ENCODE measurements at places on chromosomes 2 and 18. TPM values are rescaled to one million over a fixed set of nuclear protein-coding genes. Genes with fewer than 3 reads are reported as not detected.
A peak's percentile ranks its signal among the peaks of the same experiment; 100 is the strongest.

GRCh38 chr2:225293638-225294037 is 105.9 kb upstream of the NYAP2 start:
- DNase-seq = no peak

The TRIM43 gene
- not detected for total RNA-seq

GRCh38 chr2:73243884-73244570 is 9.9 kb downstream of the CCT7 start:
- DNase-seq = no peak

- no peak for DNase-seq
Measured at GRCh38 chr2:127707890-127708648, 6.8 kb downstream of the SFT2D3 start.

GRCh38 chr2:98772536-98772935 is 41.6 kb upstream of the MGAT4A start:
- DNase-seq = no peak

The AQP12A gene
- not detected for total RNA-seq

DNA sequence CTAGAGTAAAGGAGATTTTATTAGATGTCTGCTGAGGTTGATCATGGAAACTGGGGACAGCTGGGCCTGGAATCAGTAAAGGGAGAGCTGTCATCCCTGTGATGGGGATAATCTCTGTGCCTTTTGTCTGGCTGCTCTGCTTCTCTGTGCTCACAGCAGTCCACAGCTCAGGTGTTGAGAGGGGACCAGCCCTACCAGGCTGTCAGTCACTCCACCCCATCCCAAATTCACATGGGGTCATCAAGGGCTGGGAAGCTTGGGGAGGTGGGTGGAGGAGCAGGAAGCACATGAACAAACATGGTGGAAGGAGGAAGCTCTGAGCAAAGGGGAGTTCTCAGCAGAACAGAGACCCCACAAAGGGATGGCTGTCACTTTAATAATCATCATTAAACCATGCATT is 13.7 kb upstream of the LRRFIP1 start:
- no peak for DNase-seq

GRCh38 chr2:20509301-20509769 is 62.5 kb downstream of the RHOB start:
- peak; percentile 46 for DNase-seq

DNA sequence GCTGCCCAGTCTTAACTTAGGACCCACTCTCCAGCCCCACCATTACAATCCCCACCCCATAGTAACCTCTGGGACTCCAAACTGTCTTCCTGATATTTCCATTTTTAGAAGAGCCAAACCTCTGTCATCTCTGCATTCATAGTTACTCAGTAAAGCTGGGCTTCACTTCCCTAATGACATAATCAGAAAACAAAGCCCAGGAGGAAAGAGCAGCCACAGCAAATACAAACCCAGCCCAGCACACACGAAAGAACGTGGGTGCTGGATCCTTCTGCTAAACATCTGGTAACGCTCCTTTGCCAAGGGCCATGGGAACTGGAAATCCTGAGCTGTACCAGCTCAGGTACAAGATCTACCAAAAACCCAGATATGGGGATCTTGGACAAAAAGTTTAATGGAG is 36.8 kb upstream of the RIOK3 start:
- DNase-seq = no peak

DNA sequence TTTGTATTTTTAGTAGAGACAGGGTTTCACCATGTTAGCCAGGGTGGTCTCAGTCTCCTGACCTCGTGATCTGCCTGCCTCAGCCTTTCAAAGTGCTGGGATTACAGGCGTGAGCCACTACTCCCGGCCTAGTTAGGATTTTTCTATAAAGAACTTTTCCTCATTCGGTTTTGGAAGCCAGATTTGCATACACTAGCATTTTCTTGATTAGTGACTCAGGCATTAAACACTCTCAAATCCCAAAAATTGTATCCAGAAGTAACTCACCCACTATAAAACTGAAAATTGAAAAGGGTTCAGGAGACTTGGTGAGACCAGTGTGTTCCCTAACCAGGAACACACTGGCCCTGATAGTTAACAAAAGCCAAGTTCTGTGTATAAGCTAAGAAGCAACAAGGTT is 25.2 kb downstream of the EIF2AK3 start:
- no peak for DNase-seq

DNA sequence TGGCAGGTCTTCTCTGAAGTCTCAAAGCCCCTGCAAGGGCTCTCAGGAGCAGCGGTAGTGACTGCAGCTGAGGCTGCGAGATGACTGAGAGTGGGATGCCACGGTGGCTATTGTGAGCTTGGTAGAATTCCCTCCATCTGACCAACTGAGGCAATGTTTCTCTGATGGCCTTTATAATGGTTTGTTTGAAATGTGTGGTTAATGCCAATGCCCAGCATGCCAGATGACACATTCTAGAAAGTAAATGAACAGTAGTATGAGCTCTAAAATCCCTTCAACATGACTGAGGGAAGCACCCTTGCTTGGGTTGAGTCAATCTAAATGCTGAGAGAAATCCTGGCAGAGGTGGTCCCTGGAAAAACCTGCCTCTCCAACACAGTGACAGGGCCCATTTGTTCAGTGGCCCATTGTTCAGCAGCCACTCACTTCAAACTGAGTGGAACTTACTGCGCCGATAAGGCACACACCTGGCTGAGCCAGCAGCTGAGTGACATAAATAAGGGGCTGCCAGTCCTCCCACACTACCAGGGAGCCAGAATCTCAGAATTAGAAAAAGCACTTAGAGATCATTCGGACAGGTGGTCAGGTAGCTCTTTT is 31.7 kb downstream of the SULT1C2 start:
- DNase-seq = no peak

- no peak for DNase-seq
Measured at GRCh38 chr2:196336715-196337114, 165.3 kb upstream of the STK17B start.

DNA sequence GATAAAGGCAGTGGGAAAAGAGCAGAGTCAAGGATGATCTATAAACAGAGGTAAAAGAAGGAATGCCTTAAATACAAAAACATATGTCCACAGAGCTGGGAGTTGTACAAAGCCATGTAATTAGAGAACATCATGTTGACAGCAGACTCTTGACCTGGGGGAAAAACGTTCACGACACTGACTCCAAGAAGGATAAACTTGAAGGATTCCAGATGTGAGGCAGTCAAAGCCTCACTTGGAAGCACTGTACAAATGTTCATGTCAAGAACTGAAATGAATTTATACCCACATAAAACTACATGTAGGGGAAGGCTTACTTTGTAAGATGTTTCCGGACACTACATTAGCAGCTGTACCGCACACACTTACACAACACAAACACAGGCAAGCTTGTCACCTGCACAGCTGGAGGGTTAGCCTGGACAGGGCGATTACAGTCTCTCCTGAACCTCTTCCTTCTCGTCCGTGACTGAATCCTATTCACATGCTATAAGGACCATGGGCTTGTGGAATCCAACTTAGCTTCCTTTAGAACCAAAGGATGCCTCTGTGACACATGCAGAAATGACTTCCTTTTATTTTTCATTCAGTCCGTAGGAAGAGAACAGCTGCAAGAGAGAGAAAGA is 88.6 kb downstream of the SH3YL1 start:
- DNase-seq = no peak

- no peak for DNase-seq
Measured at GRCh38 chr2:66683599-66683998, 248.7 kb downstream of the MEIS1 start.

The TSPYL6 gene
- 0.13 TPM for total RNA-seq

- no peak for DNase-seq
Measured at GRCh38 chr2:5035057-5035488, 657.1 kb upstream of the SOX11 start.

DNA sequence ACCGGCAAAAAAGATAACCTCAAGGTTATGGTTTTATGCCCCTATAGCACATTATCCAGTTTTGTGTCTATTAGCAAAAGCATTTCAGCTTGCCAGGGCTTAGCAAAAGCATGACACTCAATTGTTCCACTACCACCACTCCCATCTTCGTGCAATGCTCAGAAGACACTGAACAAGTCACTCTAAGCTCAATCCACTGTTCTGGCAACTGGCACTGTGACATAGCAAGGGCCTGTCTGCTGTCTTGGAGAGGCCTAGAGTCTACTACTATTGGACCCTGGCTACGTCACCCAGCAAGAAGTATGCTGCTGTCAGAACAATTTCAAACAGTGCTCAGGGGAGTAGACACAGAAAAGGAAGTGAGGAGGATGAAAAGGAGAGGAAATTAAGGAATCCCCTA is 103.5 kb upstream of the PPP1CB start:
- no peak for DNase-seq

The PTPRN gene
- 0.58 TPM for total RNA-seq

DNA sequence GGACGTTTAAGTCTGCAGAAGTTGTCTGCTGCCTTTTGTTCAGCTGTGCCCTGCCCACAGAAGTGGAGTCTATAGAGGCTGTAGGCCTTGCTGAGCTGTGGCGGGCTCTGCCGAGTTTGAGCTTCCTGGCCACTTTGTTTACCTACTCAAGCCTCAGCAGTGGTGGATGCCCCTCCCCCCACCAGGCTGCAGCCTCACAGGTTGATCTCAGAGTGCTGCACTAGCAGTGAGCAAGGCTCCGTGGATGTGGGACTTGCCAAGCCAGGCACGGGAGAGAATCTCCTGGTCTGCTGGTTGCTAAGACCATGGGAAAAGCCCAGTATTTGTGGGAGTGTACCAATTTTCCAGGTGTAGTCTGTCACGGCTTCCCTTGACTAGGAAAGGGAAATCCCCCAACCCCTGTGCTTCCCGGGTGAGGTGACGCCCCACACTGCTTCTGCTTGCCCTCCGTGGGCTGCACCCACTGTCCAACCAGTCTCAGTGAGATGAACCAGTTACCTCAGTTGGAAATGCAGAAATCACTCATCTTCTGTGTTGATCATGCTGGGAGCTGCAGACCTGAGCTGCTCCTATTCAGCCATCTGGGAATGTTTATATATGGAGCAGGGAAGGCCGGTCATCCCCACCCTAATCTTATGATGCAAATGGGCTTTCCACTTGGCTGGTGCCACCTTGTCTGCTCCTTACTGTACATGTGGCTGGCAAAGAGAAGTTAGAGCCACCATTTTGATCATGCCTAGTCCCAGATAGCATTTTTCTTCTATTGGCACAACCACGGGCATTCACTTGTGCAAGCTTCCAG is 156.9 kb upstream of the ITGA6 start:
- DNase-seq = no peak

The FIGN gene
- total RNA-seq = 22.2 TPM

DNA sequence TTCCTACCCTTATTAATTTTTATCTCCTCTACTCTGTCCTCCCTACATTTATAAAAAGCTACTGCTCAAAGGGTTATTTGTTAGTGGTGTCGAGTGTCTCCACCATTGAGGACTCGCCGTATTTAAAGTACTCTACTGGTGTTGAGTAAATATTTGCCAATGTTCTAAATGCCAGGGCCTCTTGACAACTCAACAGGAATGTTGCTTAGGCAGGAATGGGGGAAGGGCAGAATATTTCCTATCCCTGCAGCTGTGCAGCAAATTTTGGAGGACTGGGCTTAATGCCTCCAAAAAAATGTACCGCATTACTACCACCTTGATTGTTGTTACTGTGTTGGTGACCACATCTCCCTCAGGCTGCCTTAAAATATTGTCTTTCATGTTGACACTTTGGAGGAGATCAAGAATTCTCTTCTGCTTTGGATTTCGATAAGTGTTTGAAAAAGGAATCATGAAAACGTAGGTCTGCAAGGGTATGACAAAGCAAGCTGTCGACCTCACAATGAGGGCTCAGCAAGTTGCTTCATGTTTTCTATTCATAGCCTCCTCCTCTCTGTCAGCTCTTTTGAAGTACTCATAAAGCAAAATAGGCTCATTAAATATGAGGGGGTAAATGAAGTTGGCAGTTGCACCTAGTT is 84.3 kb downstream of the EFEMP1 start:
- no peak for DNase-seq

GRCh38 chr2:121771976-121772742 is 16.7 kb downstream of the TSN start:
- no peak for DNase-seq

DNA sequence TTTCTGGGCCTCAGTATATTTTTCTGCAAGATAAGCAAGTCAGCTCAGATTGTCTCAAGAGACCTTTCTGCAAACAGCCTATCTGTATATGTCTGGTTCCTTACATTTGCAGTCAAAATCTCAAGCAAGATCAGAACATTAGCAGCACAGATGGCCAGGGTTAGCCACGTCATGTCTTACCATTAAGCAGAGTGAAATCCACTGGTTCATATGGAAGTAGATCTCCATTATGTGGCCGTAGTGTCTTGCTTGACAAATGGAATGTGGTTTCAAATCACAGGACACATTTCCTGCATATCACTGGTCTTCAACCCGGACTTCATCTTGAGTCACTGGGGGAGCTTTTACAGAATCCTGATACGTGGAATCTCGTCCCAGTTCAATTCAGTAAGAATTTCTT is 500.2 kb downstream of the FBXO15 start:
- no peak for DNase-seq

DNA sequence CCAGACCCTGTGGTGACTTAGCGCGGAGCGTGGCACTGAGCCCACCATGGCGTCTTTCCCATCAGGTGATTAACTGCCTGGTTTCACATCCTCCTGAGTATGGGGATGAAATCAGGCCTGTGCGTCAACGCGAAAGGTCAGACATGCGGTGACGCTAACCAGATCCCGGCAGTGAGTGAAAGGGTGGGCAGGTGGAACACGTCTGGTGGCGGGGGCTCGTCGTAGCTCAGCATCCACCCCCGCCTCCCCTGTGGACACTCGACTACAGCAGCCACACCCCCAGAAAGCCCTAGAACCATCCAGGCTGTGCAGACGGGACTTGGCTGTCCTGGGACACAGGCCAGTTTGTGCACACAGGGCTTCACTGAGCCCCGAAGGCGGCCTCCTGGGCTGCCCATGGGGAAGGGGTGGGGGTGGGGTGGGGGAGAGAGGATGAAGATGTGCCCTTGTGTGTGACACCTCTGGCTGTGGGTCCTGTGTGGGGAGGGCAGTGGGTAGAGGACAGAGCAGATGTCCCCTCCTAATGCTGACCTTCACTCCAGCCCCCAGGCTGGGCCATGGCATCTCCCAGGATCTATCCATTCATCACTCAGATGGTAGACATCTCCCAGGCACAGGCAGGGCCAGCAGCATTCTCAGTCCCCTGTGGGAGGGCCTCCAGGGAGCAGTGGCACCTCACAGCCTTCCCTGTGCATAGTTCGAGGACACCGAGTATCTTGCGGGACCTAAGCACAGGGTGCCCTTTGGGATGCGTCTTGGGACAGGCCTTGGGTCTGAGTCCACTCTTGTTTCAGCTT is 27.5 kb downstream of the RAMP1 start:
- DNase-seq = peak; percentile 75

GRCh38 chr2:215527736-215528135 is 91.9 kb upstream of the FN1 start:
- no peak for DNase-seq

GRCh38 chr2:30221531-30221930 is 9.8 kb upstream of the LBH start:
- DNase-seq = no peak

The KLHL30 gene
- 1.1 TPM for total RNA-seq

All from sciatic nerve (tissue), 2 donors.